ENCODE measurements at places on chromosomes 4 and X.

DNA sequence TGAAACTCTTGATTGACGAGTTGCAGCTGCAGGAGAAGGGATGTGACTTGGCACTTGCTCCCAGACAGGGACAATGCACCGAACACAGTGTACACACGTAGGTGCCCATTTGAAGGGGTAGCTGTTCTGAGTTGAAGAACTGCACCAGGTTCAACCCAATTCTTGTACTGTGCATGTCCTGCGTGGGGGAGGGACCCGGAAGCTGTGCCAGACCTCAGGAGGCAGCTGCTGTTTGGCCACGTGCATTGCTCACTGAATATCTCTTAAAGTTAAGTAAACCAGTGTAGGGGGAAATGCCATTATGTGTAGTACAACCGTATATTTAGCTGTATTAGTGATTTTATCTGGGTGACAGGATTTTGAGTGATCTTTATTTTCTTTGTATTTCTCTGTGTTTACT is 12.0 kb upstream of the RBBP7 start:
- DNase-seq, result peak; percentile 19

DNA sequence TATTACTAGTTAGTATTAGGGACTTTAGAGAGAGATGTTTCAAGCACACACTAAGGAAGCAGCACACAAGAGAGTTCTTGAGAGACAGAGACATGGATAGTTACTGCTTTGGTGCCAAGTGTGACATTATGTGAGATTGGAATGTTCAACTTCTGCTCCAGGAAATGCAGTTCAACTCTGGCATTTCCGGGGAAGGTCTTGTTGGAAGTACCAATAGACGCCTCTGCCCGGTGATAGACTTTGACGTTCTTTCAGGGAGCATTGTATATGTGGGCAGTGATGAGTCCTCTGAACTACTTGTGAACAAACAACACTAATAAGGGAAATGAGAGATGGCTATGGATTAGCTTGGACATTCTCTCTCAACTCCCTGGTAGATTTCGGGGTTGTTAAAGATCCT is 638.1 kb upstream of the BOD1L1 start:
- no peak for DNase-seq

DNA sequence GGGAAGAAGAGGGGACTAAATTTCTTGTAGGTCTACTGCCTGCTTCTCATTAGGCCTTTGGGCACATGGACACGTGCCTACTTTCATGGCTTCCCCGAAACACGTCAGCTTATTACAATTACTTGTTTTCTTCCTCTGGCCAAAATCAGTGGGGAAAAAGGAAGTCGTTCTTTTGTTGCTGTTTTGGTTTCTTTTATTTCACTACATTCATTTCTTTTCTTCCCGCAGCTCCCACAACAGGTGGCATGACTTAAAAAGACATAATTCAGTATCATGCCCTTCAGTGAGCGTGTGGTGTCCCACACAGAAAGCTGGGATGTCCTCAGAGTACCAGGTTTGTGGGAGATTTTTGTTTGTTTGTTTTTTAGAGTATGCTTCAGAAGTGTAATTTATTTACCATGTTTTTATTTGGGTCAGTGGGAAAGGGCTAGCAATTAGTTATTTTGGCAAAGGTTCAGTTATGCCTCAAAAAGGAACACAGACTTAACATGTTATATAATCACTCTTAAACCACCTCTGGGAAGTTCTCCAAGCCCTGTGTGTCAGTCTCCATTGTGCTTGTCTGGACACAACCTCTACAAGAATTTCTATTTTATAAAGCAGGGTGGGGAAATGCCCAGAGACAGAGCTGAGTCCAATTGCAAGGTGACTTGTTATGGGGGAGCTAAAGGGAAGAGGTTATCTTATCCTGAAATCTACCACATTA is 44.2 kb upstream of the SPRY1 start:
- no peak for DNase-seq

GRCh38 chr4:143473334-143474126 is 40.0 kb upstream of the SMARCA5 start:
- no peak for DNase-seq
